ENCODE measurements at places on chromosomes 13 and 19. TPM values are rescaled to one million over a fixed set of nuclear protein-coding genes. Genes with fewer than 3 reads are reported as not detected.

- H3K27me3 ChIP-seq, result no peaks in the 10 kb centered on the region
- DNase-seq, result no peak
- H3K27ac ChIP-seq, result no peak within 1 kb of the TSS
- H3K4me3 ChIP-seq, result no peak within 1 kb of the TSS
Observed at GRCh38 chr19:46428239-46429135, at the start of gene PNMA8C. Gene PNMA8C (minus strand): TSS chr19:46428936. CDS start chr19:46428359, 577 bp downstream.

DNA sequence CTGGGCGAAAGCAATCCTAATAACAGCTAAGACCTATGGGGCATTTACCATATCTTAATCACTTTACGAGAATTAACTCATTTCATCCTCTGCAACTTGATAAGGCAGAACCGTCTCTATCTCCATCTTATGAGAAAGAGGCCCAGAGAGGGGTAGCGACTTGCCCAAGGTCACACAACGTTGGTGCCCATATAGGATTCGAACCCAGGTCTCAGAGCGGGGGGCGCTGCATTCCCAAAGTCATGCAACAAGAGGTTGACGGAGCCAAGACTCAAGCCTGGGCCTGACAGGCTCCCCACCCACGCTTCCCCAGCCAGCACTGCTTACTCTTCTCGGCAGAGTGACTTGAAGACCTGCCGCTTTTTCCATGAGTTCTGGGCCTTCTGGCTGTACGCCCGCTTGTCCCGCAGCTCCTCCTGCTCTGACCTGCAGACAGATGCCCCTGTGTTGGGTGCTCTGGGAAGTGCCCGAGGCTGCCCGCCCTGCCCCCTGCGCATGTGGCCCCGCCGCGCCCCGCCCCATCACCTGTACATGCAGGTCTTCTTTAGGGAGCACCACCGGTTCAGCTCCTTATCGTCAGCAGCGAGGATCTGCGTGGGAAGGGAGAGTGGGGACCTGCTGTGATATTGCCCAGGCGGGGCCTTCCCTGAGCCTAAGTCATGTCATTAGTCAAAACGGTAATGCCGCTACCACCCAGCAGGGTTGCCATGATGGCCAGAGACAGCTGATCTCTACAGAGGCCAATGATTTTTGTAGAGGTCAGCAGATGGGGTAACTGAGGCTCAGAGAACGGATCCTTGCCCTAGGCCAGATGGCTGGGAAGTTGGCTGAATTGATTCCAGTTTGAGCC is 10.8 kb downstream of the KRI1 start:
- no peak overlapping the region for H3K4me3 ChIP-seq
- H3K36me3 ChIP-seq, result peaks cover 31% of the 10 kb centered on the region
- H3K27ac ChIP-seq, result peak overlapping the region; percentile 65
- no peak for DNase-seq
- no peaks in the 10 kb centered on the region for H3K27me3 ChIP-seq
- H3K4me1 ChIP-seq, result peaks cover 42% of the 10 kb centered on the region

DNA sequence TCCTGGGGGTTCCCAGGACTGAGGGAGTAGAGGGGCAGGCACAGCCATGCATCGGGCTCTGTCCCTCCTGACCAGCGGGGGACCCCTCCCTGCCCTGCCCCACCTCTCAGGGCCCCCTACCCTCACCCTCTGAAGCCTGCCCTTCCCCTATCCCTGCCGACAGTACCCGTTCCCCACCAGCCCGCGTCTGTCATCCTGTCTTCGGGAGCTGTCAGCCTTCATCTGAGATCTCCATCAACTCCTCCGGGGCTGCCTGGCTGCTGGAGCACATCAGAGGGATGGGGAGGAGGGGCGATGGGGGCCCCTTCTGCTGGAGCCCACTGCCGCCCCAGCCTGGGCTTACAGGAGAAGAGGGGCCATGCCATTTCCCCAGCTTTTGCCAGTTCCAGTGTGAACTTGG is 6.2 kb upstream of the SHD start:
- H3K4me3 ChIP-seq, result no peak overlapping the region
- H3K4me1 ChIP-seq, result no peaks in the 10 kb centered on the region

DNA sequence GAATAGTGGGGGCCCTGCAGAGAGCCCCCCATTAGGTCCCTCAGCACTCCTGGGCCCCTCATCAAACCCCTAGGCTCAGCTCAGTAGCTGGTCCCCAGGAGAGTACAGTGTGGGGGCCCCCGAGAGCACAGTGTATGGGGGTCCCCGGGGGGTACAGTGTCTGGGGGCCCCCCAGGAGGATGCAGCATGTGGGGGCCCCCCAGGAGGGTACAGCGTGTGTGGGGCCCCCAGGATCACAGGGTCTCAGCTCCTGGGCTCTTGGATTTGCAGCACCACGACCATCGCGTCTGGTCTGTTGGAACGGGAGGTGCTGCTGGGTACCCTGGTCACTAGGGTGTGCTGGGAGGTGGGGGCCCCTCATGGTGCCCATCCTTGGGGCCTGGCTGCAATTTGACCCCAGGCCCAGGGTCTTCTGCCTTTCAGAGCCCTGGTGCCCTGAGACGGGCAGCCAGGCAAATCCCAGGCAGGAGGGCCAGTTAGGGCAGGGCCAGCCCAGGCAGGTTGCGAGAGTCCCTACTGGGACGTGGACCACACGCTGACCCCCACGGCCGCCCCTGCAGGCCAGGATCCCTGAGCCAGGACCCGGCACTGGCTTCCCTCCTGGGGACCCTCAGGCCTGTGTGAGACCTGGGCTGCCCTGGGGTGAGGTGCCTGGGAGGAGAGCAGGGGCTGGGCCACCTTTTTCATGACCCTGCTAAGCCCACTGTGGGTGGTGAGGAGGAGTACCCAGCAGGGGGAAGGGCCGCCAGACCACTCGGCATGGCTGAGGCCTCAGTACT is 13.6 kb downstream of the CBARP start:
- no peak overlapping the region for H3K27ac ChIP-seq
- no peaks in the 10 kb centered on the region for H3K4me1 ChIP-seq
- H3K27me3 ChIP-seq, result no peaks in the 10 kb centered on the region

DNA sequence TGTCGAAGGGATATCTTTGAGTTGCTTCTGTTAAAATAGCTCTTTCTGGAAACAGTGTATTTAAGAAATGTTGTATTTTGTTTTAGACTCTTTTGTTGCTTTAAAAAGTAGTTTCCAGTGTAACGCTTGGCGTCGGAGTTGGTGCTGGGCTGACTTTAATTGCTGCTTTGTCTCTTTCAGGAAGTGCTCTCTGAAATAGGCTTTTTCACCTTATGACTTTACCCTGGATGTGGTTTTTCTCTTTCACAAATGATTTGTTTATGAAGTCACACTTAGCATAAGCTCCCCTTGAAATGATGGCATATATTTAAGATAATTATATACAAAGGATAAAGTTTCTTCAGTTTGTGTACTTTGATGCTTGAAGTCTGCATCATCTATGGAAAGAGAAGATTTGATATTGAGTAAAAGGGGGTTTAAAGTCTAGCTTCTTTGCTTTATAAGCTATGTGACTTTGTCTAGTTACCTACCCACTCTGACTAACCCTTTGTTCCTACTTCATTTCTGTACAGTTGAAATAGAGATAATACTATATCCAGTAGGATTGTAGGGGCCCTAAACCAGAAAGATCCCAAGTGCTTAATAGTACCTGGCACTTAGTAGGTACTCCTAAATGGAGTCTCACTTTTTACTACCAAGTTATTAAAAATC is at the start of gene GPR18:
Gene GPR18, minus strand, starts transcription at position 170 of the 651 bp plus-strand sequence. CDS start 2,507 bp downstream, outside the sequence.
- H3K4me3 ChIP-seq, result peak within 1 kb of the TSS; percentile 64
- peak within 1 kb of the TSS; percentile 38 for H3K27ac ChIP-seq
- peak; percentile 67 for DNase-seq
- H3K27me3 ChIP-seq, result no peaks in the 10 kb centered on the region
- peaks cover 21% of the 10 kb centered on the region for H3K4me1 ChIP-seq
- peaks cover 5% of the 10 kb centered on the region for H3K36me3 ChIP-seq

- no peak overlapping the region for H3K4me3 ChIP-seq
- no peak for DNase-seq
- no peak overlapping the region for H3K27ac ChIP-seq
- no peaks in the 10 kb centered on the region for H3K36me3 ChIP-seq
Observed at GRCh38 chr19:35107545-35107944, 8.1 kb upstream of the FXYD3 start.

DNA sequence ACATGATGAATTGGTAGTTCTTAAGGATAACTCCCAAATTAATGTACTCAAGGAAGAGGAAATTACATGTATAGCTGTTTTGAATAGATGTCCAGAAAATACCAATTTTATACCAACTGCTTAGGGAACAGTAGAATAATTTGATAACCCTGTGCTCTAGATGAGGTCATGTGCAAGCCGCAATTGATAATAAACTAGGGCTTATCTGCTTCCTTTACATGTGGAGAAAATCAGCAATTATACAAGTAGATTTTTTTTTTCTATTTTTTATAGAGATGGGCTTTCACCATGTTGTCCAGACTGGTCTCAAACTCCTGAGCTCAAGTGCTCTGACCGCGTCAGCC is 9.3 kb downstream of the TPT1 start:
- no peak overlapping the region for H3K27ac ChIP-seq
- no peaks in the 10 kb centered on the region for H3K27me3 ChIP-seq
- H3K36me3 ChIP-seq, result peaks cover 15% of the 10 kb centered on the region
- H3K4me3 ChIP-seq, result no peak overlapping the region

- H3K4me3 ChIP-seq, result no peak overlapping the region
- H3K27ac ChIP-seq, result no peak overlapping the region
- H3K27me3 ChIP-seq, result peaks cover 2% of the 10 kb centered on the region
Observed at GRCh38 chr13:20130652-20131051, 30.2 kb downstream of the GJA3 start.

DNA sequence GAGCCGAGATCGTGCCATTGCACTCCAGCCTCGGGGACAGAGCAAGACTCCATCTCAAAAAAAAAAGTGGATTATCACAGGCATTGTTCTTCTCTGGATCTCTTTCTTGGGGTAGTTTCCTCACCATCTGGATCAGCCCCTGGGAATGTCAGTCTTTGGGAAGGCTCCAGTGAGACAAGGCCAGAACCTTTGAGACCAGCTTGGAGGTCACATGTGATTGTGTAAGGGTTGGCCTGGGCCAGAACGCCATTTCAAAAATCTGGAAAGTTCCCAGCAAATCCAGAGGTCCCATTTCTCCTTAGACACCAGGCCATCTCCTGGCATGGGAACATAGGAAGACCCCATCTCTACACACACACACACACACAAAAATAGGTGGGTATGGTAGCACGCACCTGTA is 14.2 kb upstream of the ANGPTL8 start:
- DNase-seq, result no peak
- no peak overlapping the region for H3K4me3 ChIP-seq
- H3K27me3 ChIP-seq, result no peaks in the 10 kb centered on the region
- no peak overlapping the region for H3K27ac ChIP-seq

DNA sequence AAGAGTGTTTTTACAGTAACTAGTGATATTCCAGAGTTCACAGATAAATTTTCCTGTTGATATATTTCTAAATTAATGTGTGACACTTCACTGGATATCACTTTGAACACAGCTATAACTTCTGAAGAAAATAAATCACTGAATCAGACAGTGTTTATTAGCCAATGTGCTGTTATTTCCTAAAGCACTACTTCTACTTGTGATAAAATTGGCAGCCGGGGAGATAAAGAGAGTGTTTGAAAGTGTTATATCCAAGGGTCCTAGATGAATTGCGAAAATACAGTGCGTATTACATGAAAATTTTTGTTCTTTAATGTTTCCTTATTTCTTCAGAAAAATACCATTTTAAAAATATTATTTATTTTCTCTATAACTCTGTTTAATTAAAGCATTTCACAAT is 417.5 kb upstream of the ARGLU1 start:
- no peaks in the 10 kb centered on the region for H3K36me3 ChIP-seq
- H3K4me1 ChIP-seq, result no peaks in the 10 kb centered on the region
- no peak overlapping the region for H3K4me3 ChIP-seq
- no peak overlapping the region for H3K27ac ChIP-seq
- DNase-seq, result no peak

GRCh38 chr13:105670179-105670990 is 865.1 kb downstream of the EFNB2 start:
- H3K27ac ChIP-seq, result no peak overlapping the region
- no peak overlapping the region for H3K4me3 ChIP-seq
- no peaks in the 10 kb centered on the region for H3K27me3 ChIP-seq
- no peaks in the 10 kb centered on the region for H3K36me3 ChIP-seq

- H3K4me3 ChIP-seq, result no peak overlapping the region
- no peaks in the 10 kb centered on the region for H3K36me3 ChIP-seq
- H3K4me1 ChIP-seq, result no peaks in the 10 kb centered on the region
- no peak overlapping the region for H3K27ac ChIP-seq
Observed at GRCh38 chr13:78786459-78786858, 127.5 kb upstream of the OBI1 start.

GRCh38 chr19:32450217-32450616 is 44.6 kb downstream of the DPY19L3 start:
- DNase-seq, result no peak
- H3K27ac ChIP-seq, result no peak overlapping the region
- no peaks in the 10 kb centered on the region for H3K4me1 ChIP-seq
- no peaks in the 10 kb centered on the region for H3K27me3 ChIP-seq

DNA sequence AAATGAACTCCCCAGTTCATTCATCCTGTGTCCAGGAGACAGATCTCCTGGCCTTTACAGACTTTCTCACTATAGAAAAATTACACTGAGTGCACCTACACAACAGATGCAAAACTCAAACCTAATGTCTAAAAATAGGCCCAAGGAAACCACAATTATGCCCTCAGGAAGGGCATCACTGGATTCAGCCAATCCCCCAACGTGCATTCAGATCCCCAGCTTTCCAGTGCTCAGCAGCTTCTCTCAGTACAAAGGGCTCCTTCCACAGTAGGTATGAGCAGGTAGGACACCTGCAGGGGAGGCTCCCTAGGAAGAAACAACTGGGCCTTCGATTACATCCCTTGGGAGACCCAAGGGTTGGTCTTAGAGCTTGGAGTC is 2.1 kb downstream of the ZNF709 start:
- peak; percentile 33 for DNase-seq
- H3K36me3 ChIP-seq, result no peaks in the 10 kb centered on the region
- no peak overlapping the region for H3K27ac ChIP-seq
- peak overlapping the region; percentile 16 for H3K4me3 ChIP-seq
- no peaks in the 10 kb centered on the region for H3K4me1 ChIP-seq

- no peak overlapping the region for H3K4me3 ChIP-seq
- H3K4me1 ChIP-seq, result no peaks in the 10 kb centered on the region
- H3K36me3 ChIP-seq, result no peaks in the 10 kb centered on the region
- no peak for DNase-seq
- H3K27ac ChIP-seq, result no peak overlapping the region
Observed at GRCh38 chr13:45863709-45864590, 12.4 kb upstream of the SIAH3 start.

GRCh38 chr19:40216013-40216776 is 2.0 kb downstream of the TTC9B start:
- no peak overlapping the region for H3K4me3 ChIP-seq
- H3K27me3 ChIP-seq, result peaks cover 6% of the 10 kb centered on the region
- H3K36me3 ChIP-seq, result no peaks in the 10 kb centered on the region
- DNase-seq, result no peak
- no peak overlapping the region for H3K27ac ChIP-seq
- H3K4me1 ChIP-seq, result no peaks in the 10 kb centered on the region

CEACAM20 gene
- not detected for total RNA-seq

CDK8 gene
- 15.5 TPM for total RNA-seq

ZNF208 gene
- not detected for total RNA-seq

PPM1N gene
- 3.5 TPM for total RNA-seq

FAM216B gene
- total RNA-seq, result not detected

PLIN4 gene
- 0.08 TPM for total RNA-seq

SOHLH2 gene
- total RNA-seq, result not detected

FBXO27 gene
- total RNA-seq, result 10.8 TPM

GSX1 gene
- total RNA-seq, result not detected

TMEM255B gene
- 0.62 TPM for total RNA-seq

ZNF579 gene
- 11.7 TPM for total RNA-seq

DENND1C gene
- 54.3 TPM for total RNA-seq

MIA gene
- total RNA-seq, result not detected

All from GM12878 (cell line).